ENCODE measurements at places on chromosomes 12 and 14.

GRCh38 chr12:50240792-50241114 lies 42.6 kb downstream of the LIMA1 start:
- DNase-seq = no peak

DNA sequence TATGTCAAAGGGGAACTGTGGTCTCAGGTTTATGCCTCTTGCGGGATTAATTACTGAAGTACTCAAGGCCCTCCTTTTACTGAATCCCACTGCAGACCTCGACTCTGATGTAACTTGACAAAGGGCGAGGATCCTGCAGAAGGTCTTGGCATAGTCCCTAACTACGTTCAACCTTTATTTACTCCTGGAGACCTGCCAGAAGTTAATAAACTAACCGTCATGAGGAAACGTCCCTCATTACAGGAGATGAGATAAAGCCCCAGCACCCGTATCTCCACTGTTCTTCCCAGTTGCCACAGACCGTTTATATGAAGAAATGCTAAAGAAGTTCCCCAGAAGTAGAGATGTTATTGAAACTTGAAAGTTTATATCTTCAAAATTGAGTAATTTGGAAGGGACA lies 190.9 kb downstream of the ETV6 start:
- no peak for DNase-seq

DNA sequence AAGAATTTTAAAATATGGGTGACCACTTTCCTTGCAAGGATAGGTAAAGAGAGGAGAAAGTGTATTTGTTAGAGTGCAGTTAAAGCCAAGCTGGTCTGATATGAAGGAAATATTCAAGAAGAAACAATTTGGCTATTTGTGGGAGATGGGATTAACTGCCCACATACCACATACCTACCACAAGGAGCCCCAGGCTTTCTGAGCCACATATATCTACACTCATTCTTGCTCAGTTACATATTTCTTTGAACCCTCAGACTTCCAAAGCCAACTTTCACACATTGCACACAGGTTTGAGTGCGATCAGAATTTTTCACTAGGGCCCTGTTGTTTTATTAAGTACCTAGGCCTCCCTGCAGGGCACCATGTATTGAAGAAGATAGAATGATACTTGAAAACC lies 330.2 kb downstream of the ZFP36L1 start:
- DNase-seq = no peak

GRCh38 chr12:58566599-58566998 lies 353.7 kb downstream of the LRIG3 start:
- DNase-seq = no peak

DNA sequence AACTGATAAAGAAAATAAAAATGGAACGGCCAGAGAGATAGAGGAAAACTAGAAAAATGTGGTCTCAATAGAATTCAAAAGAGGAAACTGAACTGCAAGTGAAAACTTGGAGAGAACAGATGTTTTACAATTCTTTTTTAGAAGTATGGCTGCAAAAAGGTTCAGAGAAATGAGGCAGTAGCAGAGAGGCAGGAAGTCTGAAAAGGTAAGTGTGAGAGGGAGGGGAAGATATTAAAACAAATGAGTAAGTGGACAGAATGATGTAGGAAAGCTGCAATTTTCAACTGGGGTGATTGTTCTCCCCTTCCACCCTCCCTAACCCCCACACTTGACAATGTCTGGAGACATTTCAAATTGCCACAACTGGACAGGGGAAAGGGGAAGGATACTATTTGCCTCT lies 12.9 kb downstream of the BTBD7 start:
- no peak for DNase-seq

GRCh38 chr14:80136358-80136757 lies 74.9 kb downstream of the DIO2 start:
- no peak for DNase-seq

DNA sequence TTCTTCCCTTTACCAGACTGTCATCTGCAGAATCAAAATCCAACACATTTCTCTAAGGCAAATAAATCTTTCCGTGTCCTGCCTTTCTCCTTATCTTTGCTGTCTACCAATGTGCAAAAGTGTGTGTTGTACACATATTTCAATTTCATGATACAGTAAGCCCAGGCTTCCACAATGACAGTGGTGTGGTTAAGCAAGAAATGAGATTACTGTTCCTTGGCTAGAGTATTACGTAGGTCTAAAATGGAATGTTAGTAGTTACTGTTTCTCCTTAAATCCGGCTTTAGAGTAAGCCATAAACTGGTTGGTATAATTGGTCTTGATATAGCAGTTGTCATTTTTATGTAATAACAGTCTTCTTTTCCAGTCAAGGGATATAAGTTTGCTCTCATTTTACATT lies 82.0 kb downstream of the ACSS3 start:
- DNase-seq = no peak

GRCh38 chr12:92753976-92754885 lies 51.4 kb downstream of the PLEKHG7 start:
- DNase-seq = no peak

GRCh38 chr12:25639406-25639805 lies 86.3 kb upstream of the LMNTD1 start:
- no peak for DNase-seq

GRCh38 chr14:56073799-56074198 lies 44.4 kb upstream of the PELI2 start:
- DNase-seq = no peak

- DNase-seq = no peak
These were observed 523 bp downstream of the WSB2 start for GRCh38 chr12:118060301-118061010.

GRCh38 chr12:6716874-6717437 lies 6.9 kb upstream of the COPS7A start:
- DNase-seq = no peak

GRCh38 chr12:98532687-98533304 lies 17.4 kb downstream of the TMPO start:
- peak; percentile 53 for DNase-seq

GRCh38 chr12:101459642-101460346 lies 15.3 kb upstream of the SPIC start:
- peak; percentile 17 for DNase-seq

GRCh38 chr14:90628825-90629224 lies 187.4 kb downstream of the TTC7B start:
- DNase-seq = no peak

GRCh38 chr14:38357557-38357956 lies 101.7 kb upstream of the CLEC14A start:
- DNase-seq = no peak

- peak; percentile 37 for DNase-seq
These were observed 26.0 kb downstream of the MAPK1IP1L start for GRCh38 chr14:55077170-55078151.

All from iPS-NIHi11 (cell line).